ENCODE measurements at places on chromosomes 7 and 10.

- DNase-seq, result no peak
Observed at GRCh38 chr7:38977685-38978084, at the start of gene POU6F2. Gene POU6F2, plus strand, starts transcription at chr7:38977909. Its CDS starts 45 bp downstream, at chr7:38977954.

DNA sequence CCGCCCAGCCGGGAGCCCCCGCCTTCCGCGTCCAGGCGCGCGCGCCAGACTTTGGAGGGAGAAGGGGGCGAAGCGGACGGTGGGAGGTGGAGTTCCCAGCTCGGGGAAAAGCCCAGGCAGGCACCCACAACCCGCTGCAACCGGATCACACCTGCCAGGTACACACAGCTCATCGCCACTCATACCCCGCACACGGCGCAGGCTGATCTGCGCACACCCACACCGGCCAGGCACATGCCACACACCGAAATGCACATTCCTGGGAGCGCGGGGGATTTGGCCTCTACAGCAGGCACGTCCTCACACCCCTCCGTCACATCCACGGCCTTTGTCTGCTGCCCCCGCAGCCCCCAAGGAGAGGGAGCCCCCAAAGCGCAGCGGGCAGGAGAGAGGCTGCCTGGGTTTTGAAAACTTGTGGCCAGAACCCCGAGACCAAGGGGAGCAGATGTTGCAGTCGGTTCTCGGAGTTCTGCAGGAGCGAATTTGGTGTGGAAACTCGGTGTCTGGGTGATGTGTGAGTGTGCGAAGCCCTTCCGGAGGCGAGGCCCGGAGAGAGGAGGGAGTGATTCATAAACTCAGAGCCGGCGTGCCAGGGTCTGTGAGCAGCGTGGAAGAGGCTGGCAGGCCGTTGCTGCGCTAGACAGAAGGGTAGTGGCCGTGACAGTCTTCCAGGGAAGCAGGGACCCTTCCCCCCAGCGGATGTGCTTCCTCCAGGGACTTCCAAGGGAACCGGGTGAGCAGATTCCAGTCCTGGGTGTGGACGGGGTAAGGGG lies 734 bp downstream of the CHST3 start:
- no peak for DNase-seq

- DNase-seq, result peak; percentile 8
Observed at GRCh38 chr10:128325788-128326187, 199.6 kb upstream of the MKI67 start.

GRCh38 chr10:112461029-112461887 lies 14.2 kb downstream of the VTI1A start:
- no peak for DNase-seq

DNA sequence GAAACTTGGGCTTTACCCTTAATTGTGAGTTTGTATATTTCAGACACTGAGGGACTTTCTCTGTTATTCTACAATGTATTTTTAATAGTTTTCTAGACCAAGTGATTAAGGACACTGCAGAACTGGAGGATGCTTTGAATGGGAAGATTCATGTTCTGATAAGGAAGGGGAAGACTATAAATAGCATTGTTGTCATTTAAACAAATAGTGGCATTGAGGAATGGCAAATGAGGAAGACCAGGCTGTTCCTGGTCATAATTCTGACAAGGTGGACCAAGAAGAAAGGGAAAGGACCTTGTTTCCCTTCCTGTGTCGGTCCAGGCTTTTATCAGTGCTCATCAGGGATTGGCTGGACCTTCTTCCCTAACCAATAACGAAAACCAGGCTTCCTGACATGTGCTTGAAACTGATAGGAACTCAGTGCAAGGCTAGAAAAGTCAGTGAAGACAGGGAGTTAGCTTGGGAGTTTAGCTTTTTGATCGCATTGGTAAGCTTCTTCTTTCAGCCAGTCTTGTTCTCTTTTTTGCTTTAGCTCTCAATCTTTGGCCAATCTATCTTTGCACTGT lies 116.2 kb downstream of the ITGA8 start:
- DNase-seq, result no peak

- DNase-seq, result no peak
Observed at GRCh38 chr7:35370687-35371086, 116.8 kb upstream of the TBX20 start.

DNA sequence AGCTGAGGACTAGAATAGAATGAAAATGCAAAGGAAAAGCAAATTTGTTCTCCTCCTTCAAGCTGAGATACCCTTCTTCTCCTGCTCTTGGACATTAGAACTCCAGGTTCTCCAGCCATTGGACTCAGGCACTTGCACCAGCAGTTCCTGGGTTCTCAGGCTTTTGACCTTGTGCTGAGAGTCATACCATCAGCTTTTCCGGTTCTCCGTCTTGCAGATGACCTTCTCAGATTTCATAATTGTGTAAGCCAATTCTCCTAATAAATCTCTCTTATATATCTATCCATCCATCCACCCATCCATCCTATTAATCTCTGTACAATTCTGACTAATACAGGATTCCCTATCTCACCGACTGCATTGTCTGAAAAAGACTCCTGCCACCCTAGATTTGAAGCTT lies 108.3 kb downstream of the AHR start:
- no peak for DNase-seq

GRCh38 chr10:9331583-9332008 lies 1277.1 kb downstream of the GATA3 start:
- DNase-seq, result peak; percentile 42

DNA sequence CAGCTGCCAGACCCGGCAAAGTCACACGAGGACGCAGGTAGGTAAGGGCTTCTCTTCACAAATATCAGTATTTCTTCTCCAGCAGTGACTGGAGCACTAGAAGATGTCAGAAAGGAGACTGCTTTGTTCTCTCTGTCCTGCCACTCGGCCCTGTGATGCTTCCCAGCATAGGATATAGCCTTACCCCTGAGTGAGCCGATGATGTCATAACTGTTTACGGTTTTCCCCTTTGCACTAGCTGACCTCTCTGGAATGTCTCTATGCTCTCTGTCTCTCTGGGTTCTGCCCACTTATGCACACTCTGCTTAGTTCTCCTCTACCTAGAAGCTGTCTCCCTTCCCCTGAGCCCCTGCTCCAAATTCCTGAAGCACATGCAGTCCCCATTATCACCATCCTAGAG lies 167.5 kb upstream of the PODXL start:
- no peak for DNase-seq

GRCh38 chr10:102580230-102580629 lies 64.0 kb upstream of the TRIM8 start:
- DNase-seq, result no peak

DNA sequence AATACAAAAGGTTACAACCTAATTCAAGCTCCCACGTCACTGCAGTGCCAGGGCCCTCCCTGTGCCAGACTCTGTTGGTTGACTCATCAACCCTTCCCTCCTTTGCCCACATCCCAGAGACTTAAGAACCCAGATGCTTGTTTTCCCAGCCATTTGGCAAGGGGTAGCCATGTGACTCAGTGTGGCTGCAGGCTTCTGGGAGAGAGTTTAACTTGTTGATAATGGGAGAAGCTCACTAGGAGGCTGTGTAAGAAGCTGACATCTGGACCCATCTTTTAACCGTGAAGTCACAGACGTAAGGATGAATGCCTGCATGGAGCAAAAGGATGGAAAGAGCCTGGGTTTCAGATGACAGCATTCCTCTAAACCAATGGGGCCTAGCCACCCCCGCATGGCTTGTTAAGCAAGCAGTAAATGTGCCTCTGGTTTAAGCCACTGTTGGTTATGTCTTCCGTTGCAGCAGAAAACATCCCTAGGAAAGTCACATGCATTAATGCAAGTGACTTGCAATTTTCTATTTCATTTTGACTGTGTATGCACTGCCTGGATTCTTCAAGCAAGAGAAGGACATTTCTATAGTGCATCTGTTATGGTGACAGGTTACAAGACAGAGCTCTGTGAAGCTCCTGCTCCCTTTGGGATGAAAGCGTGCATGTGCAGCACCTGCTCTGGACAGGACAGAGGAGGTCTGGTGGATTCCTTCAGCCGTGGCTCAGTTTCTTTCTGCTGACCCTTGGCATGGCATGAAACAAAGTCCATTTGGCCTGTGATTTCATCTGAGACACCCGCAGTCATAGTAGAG lies 57.5 kb upstream of the CREB5 start:
- peak; percentile 53 for DNase-seq

DNA sequence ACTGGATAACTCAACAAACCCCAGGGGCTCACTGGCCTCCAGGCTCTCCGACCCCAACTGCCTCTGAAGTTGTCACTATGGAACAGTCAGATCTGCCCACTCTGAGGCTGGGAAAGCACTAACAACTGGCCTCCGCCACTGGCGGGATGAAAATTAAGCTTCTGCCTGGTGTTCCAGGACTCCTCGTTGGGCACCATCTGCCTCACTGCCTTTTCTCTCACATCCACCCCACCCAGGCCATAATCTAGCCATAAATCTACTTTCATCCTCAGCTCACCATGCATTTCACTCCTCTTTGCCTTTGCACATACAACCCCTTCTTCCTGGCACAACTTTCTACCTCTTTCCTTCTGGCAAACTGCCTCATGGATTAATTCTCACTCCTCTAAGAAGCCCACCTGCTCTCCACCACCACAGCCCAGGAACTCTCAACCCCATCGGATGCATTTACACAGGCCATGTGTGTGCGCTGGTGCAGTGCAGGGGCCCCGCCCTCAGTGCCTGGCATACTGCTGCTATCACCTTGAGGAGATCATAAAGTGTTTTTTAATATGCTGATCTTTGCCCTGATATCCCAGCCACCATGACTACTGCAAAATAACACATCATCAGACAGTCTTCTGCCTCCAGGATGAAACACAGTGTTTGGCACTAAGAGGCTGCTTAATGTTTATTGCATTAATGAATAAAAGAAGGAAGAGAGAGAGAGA lies 4.0 kb downstream of the CDHR1 start:
- no peak for DNase-seq

DNA sequence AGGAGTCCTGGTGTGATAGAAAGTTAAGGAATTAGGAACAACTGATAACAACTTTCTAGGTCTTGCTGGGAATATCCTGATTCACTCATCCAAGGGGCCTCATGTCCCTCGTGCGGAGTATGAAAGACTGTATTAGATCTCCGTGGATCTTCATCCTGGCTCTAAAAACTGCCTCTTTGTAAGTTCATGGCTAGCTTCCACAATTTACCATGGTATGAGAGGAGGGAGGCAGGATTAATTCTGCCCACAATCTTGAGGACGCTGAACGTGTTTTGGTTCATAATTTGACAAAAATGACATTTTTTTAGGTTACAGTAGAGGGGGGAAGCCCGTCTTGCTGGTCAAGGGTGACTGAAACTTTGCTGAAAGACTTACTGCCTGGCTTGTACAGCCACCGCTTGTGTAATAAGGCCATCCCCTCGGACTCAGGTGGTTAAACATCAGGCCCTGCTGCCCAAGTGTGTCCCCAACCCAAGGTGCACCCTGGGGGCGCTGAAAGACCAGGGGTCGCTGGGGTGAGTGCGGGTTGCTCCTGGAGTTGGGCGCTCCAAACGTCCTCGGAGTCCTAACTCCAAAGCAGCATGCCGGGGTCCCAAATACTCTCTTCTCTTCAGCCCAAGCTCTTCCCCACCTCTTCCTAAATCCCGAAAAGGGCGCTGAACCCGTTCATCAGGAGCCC lies 733 bp downstream of the HIBADH start:
- peak; percentile 50 for DNase-seq

DNA sequence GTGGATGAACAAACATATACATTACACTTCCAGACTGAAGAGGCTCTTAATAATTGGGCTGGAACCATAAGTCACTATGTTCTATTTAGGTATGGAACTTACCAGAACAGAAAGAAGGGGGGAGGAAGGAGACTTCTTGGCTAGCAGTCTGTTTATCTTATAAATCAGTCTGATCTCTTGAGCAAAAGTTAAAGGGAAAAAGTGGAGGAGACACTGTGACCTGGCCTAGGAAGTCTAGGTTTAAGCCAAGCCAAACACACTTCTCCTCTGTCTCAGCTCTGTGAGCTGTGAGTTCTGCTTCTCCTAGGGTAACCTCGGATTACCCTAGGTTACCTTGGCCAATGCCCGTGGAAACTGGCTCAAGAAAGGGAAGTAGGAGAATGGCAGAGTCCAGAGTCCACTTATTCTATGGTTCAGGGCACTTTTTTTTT lies 95.2 kb downstream of the PFKFB3 start:
- no peak for DNase-seq

GRCh38 chr10:83934641-83935338 lies 204.5 kb upstream of the GHITM start:
- DNase-seq, result no peak

DNA sequence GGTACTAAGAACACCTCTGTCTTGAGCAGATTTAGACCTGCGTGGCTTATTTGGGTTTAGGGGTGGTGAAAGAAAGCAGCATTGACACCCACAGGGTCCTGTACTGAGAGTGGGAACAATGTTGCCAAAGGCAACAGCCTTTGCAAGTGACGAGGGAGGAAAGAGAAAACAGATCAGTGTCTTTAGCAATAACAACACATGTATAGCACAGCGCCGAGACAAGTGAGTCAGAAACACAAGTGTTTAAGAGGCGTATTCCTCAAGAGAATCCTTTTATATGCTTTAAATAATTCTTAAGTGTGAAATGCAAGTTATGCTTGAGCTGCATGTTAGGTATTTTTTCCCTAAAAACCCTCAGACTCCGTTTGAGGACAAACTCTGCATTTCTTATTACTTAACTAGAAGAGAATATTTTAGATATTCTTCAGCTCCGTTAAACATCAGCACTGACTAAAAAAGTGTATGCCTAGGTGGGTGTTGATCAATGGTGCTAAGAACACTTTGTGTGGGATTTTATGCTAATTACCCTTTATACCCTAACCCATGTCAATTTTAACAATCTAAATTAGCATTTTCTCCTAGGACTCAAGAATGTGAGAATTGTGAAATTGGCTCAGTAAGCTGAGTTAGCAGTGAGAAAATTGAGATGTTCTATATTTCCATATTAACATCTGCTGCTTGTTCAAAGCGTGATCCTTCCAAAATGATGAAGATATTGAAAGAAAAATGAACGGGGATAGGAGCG lies 1095.4 kb upstream of the CELF2 start:
- no peak for DNase-seq

- no peak for DNase-seq
Observed at GRCh38 chr7:116726713-116727431, 54.9 kb downstream of the MET start.

GRCh38 chr7:26387731-26388130 lies 96.1 kb downstream of the SNX10 start:
- no peak for DNase-seq

GRCh38 chr10:103507235-103508191 lies 14.0 kb downstream of the NEURL1 start:
- no peak for DNase-seq

- no peak for DNase-seq
Observed at GRCh38 chr10:6175329-6176055, 27.2 kb upstream of the PFKFB3 start.
